ENCODE measurements at places on chromosomes 5 and 9.

- DNase-seq = no peak
These were observed at the start of gene RNF208 for GRCh38 chr9:137222190-137223077. Gene RNF208, minus strand, starts transcription at chr9:137222240. Its CDS starts 1,028 bp downstream, at chr9:137221212.

GRCh38 chr9:115115117-115115880 lies 2.7 kb downstream of the TNC start:
- DNase-seq = no peak

DNA sequence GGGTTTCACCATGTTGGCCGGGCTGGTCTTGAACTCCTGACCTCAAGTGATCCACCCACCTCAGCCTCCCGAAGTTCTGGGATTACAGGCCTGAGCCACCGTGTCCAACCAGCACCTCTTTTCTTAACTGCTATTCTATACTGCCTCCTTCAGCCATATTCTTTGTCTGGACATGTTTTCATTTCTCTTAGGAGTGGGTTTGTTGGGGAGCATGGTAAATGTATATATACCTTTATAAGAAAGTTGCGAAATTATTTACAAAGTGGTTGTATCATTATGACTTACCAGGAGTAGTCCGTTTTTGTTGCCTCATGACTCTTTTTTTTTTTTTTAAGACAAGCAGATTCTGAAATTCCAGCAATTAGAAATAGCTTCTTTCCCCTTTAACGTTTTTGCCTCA lies 38.7 kb downstream of the CDC42SE2 start:
- no peak for DNase-seq

DNA sequence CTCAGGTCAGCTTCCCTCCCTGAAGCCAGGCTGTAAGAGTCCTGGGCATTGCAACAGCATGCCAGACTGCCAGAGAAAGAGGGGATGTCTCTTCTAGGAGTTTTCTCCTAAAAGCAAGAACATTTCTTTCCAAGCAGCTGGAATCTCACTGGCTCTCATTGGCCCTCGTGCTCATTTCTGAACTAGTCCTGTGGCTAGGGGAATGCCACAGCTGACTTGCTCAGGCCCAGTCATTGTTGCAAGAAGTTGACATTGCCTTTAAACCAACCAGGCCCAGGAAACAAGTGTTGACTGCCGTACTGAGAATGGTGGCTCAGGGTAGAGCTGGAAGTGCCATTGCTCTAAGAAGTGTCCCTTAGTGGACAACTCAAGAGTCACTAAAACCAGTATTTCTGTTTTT lies 15.0 kb upstream of the CEP120 start:
- DNase-seq = no peak

DNA sequence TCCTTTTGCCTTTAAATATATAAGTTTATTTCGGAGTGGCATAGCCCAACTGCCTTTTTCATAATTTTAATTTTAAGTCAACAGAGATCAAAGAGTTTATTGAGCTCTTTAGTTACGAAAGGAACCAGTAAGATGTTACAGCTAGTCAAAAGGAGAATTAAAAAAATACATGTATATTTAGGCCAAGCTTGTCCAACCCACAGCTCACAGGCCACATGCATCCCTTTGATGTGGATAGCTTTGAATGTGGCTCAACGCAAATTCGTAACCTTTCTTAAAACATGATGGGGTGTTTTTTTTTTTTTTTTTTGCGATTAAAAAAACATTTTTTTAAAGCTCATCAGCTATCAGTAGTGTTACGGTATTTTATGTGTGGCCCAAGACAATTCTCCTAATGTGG lies 50.2 kb upstream of the IL31RA start:
- no peak for DNase-seq

GRCh38 chr9:93325307-93326035 lies 126.0 kb upstream of the FAM120A start:
- DNase-seq = no peak

DNA sequence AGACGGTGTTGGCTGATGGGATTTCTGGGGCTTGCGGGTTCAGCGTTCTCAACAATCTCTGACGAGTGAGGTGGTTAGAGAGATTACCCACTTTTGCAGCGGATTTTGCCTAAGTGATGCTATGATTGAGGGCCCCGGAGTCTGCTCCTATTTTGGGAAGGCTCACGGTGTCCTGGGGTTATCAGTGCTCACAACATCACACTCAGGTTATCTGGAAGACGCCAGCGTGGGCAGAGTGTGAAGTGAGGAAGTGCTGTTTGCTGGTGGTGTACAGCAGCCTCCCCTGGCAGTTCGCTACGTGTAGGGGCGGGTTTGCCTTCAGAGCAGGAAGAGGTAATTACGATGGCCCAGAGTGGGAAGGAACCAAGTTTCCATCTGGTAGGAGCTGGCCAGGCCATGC lies 341.2 kb upstream of the IRX2 start:
- DNase-seq = no peak

DNA sequence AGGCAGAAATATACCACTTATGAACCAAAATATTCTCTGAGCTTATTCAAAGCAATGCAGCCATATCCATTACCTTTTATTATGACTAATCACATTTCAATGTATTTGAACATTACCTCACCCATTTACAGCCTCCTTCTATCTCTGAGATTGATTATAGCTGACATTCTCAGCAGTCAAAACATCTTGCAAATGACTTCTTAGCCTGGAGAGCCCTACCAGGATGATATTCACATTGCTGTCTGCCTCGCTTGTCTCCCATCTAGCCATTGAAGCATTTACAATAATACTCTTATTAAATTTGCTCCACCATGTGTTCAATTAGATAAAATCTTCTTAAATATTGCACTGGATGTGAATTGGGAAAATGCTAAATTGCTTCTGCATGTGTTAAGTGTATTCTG lies 1879.9 kb upstream of the ACO1 start:
- no peak for DNase-seq

GRCh38 chr5:142801495-142801871 lies 31.3 kb downstream of the ARHGAP26 start:
- DNase-seq = no peak

GRCh38 chr5:157306692-157307471 lies 41.0 kb downstream of the CYFIP2 start:
- no peak for DNase-seq

- no peak for DNase-seq
These were observed 6.7 kb downstream of the PTGS1 start for GRCh38 chr9:122377241-122378164.

DNA sequence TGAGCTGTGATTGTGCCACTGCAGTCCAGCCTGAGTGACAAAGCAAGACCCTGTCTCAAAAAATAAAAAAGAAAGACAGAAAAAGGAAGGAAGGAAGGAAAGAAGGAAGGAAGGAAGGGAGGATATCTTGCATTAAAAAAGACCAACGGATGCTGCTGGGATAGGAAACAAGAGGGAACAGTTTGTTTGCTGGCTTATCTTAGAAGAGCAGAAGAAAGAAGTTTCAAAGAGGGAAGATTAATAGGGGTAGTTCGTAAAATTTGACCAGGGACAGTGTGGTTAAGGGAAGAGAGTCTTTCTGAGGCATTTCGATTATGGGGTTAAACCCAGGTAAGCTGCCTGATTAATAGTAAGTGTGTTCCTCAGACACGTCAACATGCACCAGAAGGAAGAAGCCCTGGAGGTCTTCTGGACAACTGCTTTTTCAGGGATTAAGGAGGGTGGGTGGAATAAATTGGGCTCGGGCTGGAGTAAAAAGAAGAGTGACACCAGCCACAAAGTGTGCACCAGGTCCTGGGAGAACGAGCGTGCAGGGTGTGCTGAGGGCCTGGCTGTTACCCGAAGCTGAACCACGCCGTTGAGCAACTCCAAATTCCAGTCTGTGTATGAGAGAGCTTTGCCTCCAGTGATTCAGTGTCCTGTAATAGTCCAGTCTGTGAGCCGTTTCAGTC lies 24.8 kb downstream of the FYB1 start:
- DNase-seq = no peak

Data from stimulated activated CD4-positive, alpha-beta T cell treated with anti-CD3 and anti-CD28 coated beads, TNF-alpha, amount 100 ng/mL, for 4 hours (primary cell).